Body of pancreas (tissue), 4 donors: ENCODE measurements at places on chromosomes 3 and 15. TPM values are rescaled to one million over a fixed set of nuclear protein-coding genes. Genes with fewer than 3 reads are reported as not detected.

The MOBP gene
- not detected for total RNA-seq

The CHL1 gene
- 10.6 TPM for total RNA-seq

The SERPINI2 gene
- total RNA-seq: 167 TPM

GRCh38 chr3:107416138-107416537 lies 38.9 kb downstream of the CCDC54 start:
- H3K27ac ChIP-seq: no peak overlapping the region
- no peak overlapping the region for H3K4me3 ChIP-seq
- DNase-seq: no peak
- H3K27me3 ChIP-seq: no peaks in the 10 kb centered on the region
- H3K4me1 ChIP-seq: no peaks in the 10 kb centered on the region
- H3K36me3 ChIP-seq: no peaks in the 10 kb centered on the region

DNA sequence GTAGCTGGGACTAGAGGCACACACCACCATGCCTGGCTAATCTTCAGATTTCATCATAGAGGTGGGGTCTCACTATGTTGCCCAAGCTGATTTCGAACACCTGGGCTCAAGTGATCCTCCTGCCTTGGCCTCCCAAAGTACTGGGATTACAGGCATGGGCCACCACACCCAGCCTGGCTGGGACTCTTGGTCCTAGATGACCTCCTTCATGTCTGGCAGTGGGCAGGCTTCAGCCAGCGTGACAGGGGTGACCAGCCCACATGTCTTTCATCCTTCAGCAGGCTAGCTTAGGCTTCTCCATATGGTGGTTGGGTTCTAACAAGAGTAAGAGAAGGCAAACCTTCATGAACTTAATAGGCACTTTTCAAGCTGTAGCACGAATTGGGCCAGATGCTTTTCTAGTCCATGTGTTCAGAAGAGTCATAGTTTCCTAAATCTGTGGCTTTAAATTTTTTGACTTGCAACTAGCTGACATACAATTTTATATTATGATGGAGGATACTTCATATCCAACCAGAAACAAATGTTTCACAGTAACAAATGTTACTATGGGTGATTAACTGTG lies 7.6 kb downstream of the GPD1L start:
- no peak for DNase-seq
- H3K36me3 ChIP-seq: no peaks in the 10 kb centered on the region
- peaks cover 44% of the 10 kb centered on the region for H3K4me1 ChIP-seq
- H3K27ac ChIP-seq: no peak overlapping the region

- no peaks in the 10 kb centered on the region for H3K27me3 ChIP-seq
- no peaks in the 10 kb centered on the region for H3K36me3 ChIP-seq
- no peak overlapping the region for H3K27ac ChIP-seq
- DNase-seq: no peak
- peaks cover 5% of the 10 kb centered on the region for H3K4me1 ChIP-seq
Observed at GRCh38 chr3:161031134-161031533, 74.0 kb downstream of the B3GALNT1 start.

The KLF15 gene
- total RNA-seq: 37.4 TPM

DNA sequence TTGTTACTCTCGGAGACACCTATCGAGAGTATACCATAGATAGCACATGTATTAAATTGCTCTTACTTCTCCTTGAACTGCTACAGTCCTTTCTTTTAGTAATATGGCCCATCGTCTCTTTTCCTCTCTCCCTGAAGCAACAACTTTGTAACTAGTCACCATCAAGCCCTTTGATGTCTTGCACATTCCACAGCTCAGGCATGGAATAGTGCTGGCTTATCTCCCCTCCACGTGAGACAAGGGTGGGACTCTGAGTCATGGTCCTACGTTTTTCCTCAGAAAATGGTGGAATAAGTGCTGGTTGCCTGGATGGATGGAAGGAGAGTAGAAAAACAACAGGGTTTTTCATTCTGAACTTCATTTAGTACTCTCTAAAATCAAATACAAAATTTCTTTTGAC lies 163.3 kb upstream of the MBNL1 start:
- no peaks in the 10 kb centered on the region for H3K4me1 ChIP-seq
- no peaks in the 10 kb centered on the region for H3K27me3 ChIP-seq
- no peak overlapping the region for H3K27ac ChIP-seq
- no peak overlapping the region for H3K4me3 ChIP-seq

DNA sequence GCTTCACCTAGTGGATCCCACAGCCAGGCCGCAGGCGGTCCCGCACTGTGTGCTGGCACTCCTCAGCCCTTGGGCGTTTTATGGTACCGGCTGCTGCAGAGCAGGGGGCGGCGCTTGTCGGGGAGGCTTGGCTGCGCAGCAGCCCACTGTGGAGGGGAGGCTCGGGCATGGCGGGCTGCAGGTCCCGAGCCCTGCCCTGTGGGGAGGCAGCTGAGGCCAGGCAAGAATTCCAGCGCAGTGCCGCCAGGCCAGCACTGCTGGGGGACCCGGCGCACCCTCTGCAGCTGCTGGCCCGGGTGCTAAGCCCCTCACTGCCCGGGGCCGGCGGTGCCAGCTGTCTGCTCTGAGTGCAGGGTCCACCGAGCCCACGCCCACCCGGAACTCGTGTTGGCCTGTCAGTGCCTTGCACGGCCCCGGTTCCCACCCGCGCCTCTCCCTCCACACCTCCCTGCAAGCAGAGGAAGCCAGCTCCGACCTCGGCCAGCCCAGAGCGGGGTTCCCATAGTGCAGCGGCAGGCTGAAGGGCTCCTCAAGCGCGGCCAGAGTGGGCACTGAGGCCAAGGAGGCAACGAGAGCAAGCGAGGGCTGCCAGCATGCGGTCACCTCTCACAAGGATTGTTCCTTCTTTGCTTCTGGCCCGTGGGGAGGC lies 435.0 kb upstream of the ATP10A start:
- H3K27ac ChIP-seq: no peak overlapping the region
- no peak for DNase-seq
- H3K4me1 ChIP-seq: no peaks in the 10 kb centered on the region
- no peaks in the 10 kb centered on the region for H3K27me3 ChIP-seq
- H3K4me3 ChIP-seq: no peak overlapping the region
